ENCODE measurements at places on chromosomes 2 and 18. TPM values are rescaled to one million over a fixed set of nuclear protein-coding genes. Genes with fewer than 3 reads are reported as not detected.

The NPHP1 gene
- 3.6 TPM for polyA plus RNA-seq

The LYPD6 gene
- polyA plus RNA-seq, result 2.7 TPM

The ACP1 gene
- 52.7 TPM for polyA plus RNA-seq

The APLF gene
- 0.24 TPM for polyA plus RNA-seq

The TYW5 gene
- polyA plus RNA-seq, result 1.2 TPM

The HOXD9 gene
- polyA plus RNA-seq, result 8.9 TPM

The CHST9 gene
- polyA plus RNA-seq, result 0.20 TPM

The MC2R gene
- not detected for polyA plus RNA-seq

The STAMBP gene
- 53.5 TPM for polyA plus RNA-seq

The SERPINB10 gene
- not detected for polyA plus RNA-seq

The FAM228A gene
- polyA plus RNA-seq, result 0.34 TPM

The MALL gene
- 1.9 TPM for polyA plus RNA-seq

The NT5C1B gene
- not detected for polyA plus RNA-seq

The GAREM1 gene
- 4.4 TPM for polyA plus RNA-seq

The PID1 gene
- 57.0 TPM for polyA plus RNA-seq

The RESP18 gene
- not detected for polyA plus RNA-seq

The UGT1A10 gene
- polyA plus RNA-seq, result not detected

The UGT1A7 gene
- not detected for polyA plus RNA-seq

The SAG gene
- polyA plus RNA-seq, result not detected

The CAPN14 gene
- polyA plus RNA-seq, result not detected

The TLX2 gene
- 0.20 TPM for polyA plus RNA-seq

The SERPINB5 gene
- not detected for polyA plus RNA-seq

The SPP2 gene
- not detected for polyA plus RNA-seq

The SERPINB4 gene
- polyA plus RNA-seq, result not detected

The ASNSD1 gene
- polyA plus RNA-seq, result 12.2 TPM

The BCL2 gene
- 8.0 TPM for polyA plus RNA-seq

The MC4R gene
- polyA plus RNA-seq, result not detected

The DUSP19 gene
- polyA plus RNA-seq, result 0.95 TPM

The ORMDL1 gene
- polyA plus RNA-seq, result 22.7 TPM

The ABCB6 gene
- polyA plus RNA-seq, result 24.3 TPM

The DSG3 gene
- polyA plus RNA-seq, result not detected

The REG3A gene
- not detected for polyA plus RNA-seq

The OSGEPL1 gene
- polyA plus RNA-seq, result 5.9 TPM

The GALNT3 gene
- polyA plus RNA-seq, result 5.3 TPM

The BOK gene
- polyA plus RNA-seq, result 76.1 TPM

The COL3A1 gene
- polyA plus RNA-seq, result 13.5 TPM

Data from brain (organoid and tissue), 16 donors.